ENCODE measurements at places on chromosomes 11 and 22.
A peak's percentile ranks its signal among the peaks of the same experiment; 100 is the strongest.

- no peak for DNase-seq
These were observed 146.8 kb downstream of the DBX1 start for GRCh38 chr11:20013346-20014066.

DNA sequence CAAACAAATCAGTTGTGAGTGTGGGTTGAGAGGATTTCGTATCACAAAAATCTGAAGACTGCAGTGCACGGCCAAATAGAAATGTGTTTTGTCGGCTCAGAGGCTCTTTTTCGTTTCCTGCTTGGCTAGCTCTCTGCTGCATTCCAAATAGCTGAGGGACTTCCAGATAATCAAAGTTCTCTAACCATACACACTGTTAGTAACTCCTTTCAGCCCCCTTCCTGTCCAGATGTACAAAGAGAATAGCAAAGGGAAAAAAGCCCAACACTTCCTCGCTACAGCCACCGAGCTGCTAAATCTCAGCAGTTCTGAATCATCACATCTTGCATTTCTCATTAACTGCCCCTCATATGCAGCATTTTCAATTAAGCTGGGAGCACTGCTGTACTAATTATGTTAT lies 203.1 kb downstream of the TENM4 start:
- DNase-seq, result no peak

DNA sequence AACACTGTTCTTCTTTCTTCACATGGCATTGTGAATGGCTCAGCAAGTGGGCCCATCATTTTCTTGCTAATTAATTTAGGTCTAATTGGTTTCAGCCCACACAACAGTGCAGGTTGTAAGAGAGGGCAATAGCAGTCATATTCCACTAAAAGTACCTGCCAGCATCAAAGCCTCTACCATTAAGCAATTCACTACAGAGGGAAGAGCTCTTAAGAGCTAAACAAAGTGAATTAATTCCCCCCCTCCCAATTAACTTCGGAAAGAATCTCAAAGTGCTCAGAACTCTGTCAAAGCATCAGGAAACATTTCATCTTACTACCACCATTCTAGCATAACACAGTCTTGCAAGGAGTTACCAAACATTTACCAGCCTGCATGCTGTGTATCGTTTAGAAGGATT lies 133.9 kb upstream of the UBASH3B start:
- no peak for DNase-seq

DNA sequence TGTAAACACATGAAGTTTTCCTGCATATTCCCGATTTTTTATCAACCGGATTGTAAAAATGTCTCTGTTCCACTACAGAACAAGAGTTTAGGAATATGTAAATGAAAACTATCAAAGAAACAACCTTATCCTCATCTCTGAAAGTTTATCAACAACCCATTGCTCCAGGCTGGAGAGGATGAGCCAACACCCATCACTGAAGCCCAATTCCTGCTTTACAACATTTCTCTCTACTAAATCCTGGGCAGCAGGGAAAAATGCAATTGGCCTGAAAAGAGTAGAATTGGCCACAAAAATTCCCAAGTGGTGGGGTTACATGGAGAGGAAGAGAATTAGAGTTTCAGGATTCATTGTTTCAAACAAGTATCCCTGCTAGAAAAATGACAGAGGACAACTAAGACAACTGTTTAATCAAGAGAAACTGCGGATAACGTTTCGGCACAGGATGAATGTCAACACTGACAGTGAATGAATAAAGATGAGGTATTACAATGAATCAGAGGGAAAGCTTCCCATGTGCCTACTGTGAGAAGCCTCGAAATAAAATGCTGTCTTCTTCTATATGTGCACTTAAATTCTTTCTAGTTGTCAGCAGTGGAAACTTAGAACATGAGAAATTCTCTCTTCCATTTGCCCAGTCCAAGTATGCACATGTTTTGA lies 317.3 kb upstream of the ANO3 start:
- no peak for DNase-seq

- no peak for DNase-seq
These were observed 3.2 kb upstream of the PIWIL4 start for GRCh38 chr11:94563848-94564467.

- DNase-seq, result no peak
These were observed 12.2 kb downstream of the TKFC start for GRCh38 chr11:61345170-61345610.

- peak; percentile 97 for DNase-seq
These were observed 2.0 kb upstream of the FERMT3 start for GRCh38 chr11:64204464-64204989.

GRCh38 chr11:58286249-58286648 lies 18.2 kb upstream of the OR10W1 start:
- no peak for DNase-seq

GRCh38 chr11:7840578-7840977 lies 43.8 kb upstream of the OR5P2 start:
- DNase-seq, result no peak

Measured in KG1 (cell line).